NCI-H345 (cell line): ENCODE measurements at places on chromosomes 1 and 21.

DNA sequence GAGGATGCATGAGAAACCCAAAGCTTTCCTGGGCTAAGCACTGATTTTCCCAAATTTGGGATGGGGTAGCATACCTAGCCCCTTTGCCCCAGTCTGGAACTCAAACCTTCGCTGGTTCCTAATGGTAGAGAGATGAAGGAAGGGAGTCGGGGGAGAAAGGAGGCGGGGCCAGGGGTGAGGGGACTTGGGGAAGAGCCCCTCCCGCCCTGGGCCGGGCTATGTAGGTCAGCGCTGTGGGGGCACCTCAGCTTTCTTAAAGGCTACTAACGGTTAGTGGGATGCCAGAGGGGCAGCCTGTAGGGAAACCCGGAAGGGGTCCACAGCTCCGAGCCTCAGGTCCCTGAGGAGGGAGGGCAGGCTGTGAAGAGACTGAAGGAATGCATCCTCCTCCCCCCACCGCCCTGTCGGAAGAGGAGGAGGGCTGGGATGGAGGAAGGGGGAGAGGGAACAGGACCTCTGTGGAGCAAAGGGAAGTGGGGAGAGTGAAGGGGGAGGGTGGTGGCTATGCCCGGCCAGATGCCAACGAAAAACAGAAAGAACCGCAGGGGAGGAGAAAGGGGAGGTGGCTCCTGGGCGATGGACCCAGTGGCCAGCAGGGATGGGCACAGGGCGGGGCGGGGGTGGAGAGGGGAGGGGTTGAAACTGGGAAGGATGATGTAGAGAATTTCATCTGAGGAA lies 1.3 kb downstream of the CADM3 start:
- DNase-seq, result no peak

DNA sequence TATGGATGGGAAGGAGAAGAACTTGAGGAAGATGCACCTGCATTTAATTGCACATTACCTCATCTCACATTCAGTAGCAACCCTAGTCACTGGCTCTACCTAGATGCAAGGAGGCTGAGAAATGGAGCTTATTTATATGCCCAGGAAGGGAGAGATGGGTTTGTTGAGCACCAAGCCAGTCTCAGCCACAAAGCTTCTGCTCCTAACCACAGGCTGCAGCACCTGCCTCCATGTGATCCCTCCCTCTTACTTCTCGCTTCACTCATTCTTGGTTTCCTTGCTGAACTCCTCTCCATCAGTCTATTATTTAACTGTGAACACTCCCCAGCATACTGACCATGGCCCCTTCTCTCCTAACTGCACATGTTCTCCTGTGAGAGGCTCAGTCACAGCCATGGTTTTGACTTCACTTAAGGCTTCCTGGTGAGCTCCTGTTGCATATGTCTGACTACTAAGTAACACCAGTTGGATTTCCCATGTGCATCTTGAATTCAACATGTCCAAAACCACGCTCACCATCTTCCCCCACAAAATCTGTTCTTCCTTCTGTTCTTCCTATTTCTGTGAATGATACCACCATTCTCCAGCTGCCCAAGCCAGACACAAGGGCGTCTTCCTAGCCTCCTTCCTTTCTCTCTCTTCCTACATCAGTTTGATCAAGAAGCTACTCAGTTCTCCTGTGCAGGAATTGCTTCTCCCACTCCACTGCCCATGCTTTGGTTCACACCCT lies 139.8 kb downstream of the AK5 start:
- no peak for DNase-seq

DNA sequence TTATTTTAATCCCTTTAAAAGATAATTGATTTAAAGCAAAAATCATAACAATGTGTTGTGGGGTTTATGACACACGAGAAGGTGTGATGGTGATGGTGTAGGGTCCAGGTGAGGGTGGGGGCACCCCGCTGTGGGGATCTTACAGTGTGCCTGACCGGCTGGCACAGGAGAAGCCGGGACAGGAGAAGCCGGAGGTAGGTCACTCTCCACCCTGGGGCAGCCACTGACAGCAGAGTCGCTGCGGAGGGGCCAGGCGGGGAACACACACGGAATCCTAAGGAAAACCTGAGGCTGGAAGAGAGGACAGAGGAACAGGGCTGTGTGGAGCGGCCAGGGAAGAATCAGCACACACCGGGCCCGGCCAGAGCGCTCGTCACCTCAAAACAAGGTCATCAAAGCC lies 4.3 kb upstream of the LRRC3 start:
- DNase-seq, result no peak

GRCh38 chr1:206589206-206589605 lies 23.1 kb downstream of the EIF2D start:
- no peak for DNase-seq

GRCh38 chr1:60133848-60134247 lies 60.3 kb upstream of the C1orf87 start:
- no peak for DNase-seq

GRCh38 chr1:3113741-3114056 lies 44.7 kb downstream of the PRDM16 start:
- DNase-seq, result no peak

DNA sequence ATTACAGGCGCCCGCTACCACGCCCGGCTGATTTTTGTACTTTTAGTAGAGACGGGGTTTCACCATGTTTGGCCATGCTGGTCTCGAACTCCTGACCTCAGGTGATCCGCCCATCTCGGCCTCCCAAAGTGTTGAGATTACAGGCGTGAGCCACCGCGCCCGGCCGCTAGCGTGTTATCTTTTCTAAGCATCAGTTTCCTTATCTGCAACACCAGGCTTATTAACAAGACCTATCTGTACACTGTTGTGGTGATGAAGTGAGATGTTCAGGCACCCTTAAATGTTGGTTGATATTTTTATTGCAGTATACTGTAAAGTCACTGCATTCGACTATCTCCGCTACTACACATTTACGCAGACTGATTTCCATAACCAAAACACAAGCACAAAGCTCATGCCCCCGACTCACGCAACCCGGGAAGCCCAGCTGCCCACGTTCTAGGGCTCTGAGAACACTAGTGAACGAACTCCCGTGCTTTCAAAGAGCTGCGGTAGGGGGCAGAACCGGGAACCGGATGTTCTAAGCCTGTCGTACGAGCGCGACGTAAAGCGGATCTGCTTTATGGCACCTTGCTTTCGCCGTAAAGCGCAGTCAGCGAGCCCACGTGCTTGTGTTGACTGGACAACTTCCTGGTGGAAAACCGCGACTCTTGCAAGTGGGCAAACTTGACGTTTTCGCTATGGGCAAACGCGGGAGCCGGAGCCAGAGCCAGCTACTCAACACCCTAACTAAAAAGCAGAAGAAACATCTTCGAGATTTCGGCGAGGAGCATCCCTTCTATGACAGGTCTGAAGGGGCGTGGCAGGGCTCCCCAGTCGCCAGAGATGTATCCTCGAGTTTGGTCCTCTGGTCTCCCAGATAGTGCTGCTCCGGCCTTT lies at the start of gene UTP25:
Gene UTP25, plus strand, starts transcription at position 589 of the 879 bp plus-strand sequence. Its CDS starts 92 bp downstream, at position 681.
- peak; percentile 97 for DNase-seq

DNA sequence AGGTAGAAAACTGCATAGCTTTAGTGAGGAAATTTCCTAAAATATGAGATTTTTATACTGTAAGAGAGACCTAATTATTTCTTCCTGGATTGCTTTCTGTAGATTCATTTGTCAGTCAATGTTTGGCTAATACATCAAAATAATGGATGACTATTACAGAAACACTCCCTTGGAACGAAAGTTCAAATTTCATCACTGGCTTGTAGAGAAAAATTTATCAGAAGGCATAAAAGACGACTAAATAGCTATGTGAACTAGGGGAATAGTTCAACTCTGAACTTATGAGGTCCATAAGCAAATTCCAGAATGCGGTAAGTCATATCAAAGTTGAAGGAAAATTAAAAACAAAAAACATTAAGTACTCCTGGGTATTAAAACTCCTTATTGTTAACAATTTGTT lies 36.0 kb downstream of the WNT2B start:
- DNase-seq, result no peak

GRCh38 chr1:183040547-183040971 lies 17.3 kb downstream of the LAMC1 start:
- DNase-seq, result no peak

GRCh38 chr1:54940042-54940441 lies 40.4 kb upstream of the TMEM61 start:
- no peak for DNase-seq

DNA sequence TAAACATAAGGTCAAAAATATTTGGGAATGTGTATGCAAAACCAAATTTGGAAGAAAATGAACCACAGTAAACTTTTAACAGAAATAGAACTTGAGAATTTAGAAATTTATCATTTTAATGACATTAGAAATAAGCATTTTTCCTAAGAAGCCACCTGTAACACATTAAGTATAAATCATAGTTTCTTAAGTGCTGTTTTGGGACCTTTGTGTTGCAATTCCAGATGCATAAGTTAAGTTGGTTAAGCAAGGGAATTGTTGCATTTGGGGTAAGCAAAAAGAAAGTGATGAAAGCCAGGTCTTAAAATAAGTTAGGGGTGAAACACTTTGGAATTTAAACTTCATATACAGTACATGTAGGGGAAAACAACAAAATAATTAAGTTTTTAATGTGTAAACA lies 49.8 kb downstream of the CDKN2C start:
- no peak for DNase-seq

DNA sequence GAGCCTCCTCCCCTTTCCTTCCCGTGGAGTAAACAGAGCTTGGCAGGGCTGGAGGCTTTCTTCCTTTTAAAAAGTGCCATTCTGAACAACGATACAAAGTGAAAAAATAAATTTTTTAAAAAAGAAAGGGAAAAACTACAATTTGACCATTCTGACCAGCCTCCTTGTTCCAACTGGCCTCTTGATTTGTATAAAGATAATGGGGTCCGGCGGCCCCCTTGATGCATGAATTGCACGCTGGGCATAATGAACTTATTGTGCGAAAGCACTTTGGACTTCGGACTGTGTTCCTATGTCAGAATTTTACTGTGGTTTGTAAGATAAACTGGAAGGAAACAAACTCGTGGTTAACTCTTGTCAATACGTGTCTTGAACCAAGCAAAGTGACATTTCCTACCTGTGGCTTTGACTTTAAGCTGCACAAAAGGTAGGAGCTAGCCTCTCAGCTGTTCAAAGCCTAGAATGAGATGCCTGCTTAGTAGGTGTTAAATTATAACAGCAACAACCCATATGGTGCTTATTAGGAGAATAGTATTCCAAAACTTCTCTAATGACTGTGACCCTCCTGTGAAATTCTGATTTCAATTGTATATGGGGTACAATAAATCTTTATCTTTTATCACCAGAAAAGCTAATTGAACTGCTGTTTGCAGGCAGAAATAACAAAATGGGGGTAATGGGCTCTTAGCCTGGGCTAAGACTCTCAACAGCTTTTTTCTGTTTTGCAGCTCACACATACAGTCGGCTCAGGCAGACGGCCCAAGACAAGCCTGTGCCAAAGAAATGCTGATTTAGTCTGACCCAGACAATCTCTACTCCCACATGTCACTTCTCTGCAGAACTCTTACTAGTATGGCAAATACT lies 9.3 kb downstream of the IRF2BP2 start:
- DNase-seq, result peak; percentile 31
